Hypothalamus (tissue), 51 donors: ENCODE measurements at places on chromosomes 11 and 22.
A peak's percentile ranks its signal among the peaks of the same experiment; 100 is the strongest.

DNA sequence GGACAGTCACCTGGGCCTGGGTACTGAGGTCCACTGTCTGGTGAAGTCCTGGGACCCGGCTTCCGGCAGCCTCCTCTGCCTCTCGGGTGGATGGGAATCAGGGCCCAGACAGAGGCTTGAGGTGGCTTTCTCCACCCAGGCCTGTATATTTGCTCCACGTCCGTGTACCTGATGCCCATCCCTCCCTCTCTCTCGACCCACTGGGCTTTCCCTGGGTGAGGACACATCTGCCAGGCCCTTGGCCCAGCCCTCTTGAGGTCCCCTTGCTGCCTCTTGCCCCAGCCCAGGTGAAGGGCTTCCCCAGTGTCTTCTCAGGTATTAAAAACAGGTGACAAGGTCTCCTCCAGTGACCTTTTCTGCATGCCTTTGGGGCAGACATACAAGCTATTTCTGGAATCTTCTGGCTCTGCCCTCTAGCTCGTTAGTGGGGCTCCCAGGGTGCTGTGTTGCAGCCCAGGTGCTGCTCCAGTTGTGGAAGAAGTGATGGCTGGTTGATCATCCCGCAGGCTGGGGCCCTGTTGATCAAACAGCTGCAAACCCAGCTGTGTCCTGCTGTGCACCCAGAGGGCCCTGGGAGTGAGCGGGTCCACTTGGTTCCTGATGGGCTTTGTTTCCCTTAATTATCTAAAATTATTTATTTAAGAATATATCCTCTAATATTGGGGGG lies 25.5 kb upstream of the ACR start:
- no peak for DNase-seq

GRCh38 chr11:128897826-128898225 lies 6.7 kb downstream of the KCNJ5 start:
- no peak for DNase-seq

DNA sequence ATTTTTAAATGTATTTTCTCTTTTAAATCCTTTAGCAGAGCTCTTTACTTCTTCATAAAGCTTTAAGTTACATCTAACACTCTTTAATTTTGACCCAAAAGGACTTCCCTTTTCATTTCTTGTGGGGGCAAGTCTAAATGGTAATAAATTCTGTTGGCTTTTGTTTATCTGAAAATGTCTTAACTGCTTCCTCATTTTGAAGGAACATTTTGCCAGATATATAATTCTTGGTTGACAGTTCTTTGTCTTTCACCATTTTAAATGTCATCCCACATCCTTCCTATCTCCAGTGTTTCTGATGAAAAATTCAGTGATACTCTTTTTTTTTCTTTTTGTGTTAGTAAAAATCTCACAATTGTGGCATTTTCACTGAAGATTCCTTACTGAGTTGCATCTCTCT lies 44.7 kb upstream of the ZBTB44 start:
- no peak for DNase-seq

DNA sequence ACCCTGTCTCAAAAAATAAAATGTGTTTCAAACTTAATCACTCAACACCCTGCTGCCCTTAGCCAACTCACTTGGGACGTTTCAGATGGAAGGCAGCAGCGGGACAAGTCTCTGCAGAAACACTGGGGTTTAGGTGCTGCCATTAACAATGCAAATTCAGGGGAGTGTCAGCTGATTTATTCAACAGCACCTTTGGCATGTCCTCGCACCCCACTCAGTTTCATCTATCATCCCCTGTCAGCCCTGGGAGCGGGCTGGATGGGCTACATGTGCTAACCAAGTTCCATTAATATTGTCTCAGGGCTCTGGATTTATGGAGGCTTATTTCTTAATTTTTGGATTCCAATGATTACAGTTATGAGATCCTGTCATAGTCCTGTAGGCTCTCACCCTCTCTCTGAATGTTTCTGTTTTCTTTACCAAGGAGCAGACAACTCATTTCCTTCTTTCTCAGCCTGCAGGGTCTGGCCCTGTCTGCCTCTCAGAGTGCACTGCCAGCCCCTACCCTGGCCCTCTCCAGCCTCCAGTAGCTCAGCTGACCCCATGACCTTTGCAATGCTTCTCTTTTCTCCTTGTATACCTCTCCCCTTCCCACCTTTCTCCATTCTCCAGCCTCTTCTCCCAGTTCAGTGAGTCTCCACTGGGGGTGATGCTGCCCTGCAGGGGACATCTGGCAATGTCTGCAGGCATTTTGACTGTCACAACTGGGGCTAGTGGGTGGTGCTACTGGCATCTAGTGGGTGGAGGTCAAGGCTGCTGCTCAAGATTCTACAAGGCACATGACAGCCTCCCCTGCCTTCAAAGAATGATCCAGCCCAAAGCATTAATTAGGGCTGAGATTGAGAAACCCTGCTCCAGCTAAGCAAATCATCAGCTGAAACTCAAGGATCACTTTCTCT lies 79.0 kb downstream of the APIP start:
- no peak for DNase-seq

GRCh38 chr11:123360267-123360936 lies 69.7 kb upstream of the GRAMD1B start:
- no peak for DNase-seq

DNA sequence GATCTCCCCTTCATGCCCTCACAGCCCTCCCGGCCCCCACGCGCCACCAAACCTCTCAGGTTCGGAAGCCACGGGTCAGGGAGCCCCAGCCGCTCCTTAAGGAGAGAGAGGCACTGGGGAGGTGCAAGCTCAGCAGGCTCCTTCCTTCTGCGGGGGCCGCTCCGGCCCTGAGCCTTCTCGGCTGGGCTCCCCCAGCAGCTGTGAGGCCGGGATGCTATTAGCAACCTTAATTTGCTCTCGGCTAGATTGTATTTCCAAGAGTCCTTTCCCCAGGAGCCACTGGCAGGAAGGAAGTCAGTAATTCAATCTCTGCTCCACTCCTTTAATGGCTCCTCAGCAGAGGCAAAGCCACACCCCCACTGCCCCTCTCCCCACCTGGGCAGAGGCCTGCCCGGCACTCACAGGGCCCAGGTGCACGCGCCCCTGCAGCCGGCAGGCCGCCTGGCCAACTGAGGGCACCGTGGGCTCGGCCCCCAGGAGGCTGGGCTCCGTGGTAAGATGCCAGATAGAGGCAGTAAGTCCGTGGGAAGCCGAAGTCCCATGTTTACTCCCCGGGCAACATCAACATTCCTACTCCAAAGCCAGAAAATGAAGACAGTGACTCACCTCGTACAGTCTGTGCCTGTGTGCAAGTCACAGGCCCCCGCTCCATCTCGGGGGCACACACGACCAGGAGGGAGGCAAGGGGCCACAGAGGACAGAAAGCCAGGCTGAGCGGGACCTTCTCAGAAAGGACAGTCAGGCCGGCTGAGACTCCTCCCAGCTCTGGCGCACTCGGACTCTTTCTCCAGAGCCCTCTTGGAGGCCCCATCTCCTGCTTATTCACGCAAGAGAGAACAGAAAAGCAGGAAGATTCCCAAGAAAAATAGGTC lies 5.2 kb downstream of the IGSF9B start:
- DNase-seq = peak; percentile 45

- no peak for DNase-seq
Observed at GRCh38 chr11:46378811-46379481, 2.5 kb upstream of the MDK start.

GRCh38 chr11:29629286-29629685 lies 387.5 kb downstream of the KCNA4 start:
- no peak for DNase-seq

DNA sequence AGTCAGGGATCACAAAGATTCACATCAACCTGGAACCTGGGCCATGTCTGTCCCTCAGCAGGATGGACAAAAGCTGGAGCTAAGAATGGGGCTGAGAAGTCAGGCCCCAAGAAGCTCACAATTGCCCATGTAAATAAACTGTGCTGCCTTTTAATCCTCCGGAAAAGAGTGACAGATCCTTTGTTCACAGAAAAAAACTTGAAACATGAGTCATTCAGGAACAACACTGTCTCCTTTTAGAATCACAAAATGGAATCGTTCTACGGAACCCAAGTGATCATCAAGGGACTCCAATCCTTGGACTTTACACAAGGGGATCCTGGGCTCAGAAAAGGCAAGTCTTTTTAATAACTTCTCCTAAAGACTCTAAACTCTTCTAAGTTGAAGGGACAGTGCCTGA lies 36.1 kb downstream of the RELT start:
- DNase-seq = no peak

- DNase-seq = no peak
Observed at GRCh38 chr11:102564110-102564509, 33.6 kb upstream of the MMP7 start.

GRCh38 chr11:16843294-16843693 lies 104.8 kb downstream of the C11orf58 start:
- no peak for DNase-seq

DNA sequence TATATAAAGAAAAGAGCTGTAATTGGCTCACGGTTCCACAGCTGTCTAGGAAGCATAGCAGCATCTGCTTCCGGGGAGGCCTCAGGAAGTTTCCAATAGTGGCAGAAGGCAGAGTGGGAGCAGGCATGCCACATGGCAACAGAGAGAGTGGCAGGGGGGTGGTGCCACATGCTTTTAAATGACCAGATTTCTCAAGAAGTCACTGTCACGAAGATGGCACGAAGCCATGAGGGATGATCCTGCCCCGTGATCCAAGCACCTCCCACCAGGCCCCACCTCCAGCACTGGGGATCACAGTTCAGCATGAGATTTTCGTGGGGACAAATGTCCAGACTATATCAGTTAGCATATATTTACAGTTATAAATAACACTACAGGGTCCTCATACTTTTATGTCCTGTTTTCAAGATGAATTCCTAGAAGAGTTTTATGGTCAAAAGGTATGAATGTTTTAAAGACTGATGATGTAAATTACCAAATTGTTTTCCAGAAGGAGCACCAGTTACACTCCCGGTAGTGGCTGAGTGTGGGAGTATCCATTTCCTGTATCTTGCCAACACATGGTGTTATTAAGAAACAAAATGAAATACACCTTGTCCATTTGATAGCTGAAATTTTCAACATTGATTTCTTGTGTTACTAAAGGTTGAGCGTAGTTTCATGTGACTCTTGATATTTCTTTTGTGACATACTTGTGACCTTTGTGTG lies 19.2 kb downstream of the FAM118A start:
- no peak for DNase-seq

GRCh38 chr22:33421859-33422258 lies 363.7 kb upstream of the SYN3 start:
- no peak for DNase-seq

DNA sequence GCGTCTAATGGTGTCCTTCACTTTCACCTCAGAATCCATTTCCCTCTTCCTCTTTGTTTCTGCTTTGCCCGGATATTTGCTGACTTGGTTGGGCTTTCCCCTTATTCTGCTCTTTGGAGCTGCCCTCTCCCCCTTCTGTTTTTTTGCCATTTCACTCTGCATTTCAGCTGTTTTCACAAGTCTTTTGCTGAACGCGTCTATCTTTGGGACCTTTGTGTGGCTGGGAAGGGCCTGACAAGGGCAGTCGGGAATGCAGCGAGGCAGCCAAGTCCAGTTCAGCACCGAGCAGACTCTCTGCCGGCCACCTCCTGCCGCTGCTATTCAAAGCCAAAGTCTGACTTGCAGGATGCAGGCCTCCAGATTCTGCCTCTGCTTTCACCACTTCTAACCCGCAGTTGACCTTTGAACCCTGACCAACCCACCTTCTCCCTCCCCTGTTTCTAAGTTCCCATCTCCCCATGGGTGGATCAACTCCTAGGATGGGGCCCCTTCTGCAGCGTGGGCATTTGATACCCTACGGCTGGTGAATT lies 38.2 kb downstream of the FEZ1 start:
- DNase-seq = peak; percentile 73
